DND-41 (cell line): ENCODE measurements at places on chromosomes 2 and 18.
A peak's percentile ranks its signal among the peaks of the same experiment; 100 is the strongest.

DNA sequence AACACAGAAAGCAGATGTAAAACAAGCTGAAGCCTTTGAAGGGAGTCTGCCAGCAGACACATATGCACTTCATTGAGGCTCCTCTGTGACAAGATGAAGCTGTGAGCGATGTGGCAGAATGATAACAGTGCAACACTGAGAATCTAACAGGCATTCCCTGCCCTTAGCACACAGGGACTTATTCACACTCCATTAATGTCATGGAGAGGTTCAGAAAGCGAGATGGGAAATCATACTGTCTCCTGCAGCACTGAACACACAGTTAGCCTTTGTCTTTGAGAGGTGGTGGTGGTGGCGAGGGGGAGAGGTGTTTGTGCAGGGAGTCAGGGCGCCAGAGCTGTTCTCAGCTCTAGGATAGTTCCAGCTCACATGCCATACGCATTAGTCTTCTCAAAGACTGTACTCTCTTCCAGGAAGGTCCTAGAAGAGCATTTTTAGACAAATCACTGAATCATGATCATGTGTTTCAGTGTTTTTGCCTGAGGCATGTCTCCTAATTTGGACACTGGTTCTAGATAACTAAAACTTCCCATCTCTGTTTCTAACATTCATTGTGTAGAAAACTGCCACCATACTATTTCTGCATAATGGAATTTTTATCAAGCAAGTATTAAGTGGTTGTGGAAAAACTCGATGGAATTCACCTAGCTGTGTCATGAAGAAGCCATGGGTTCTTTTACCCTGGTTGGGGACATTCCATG, 93.5 kb upstream of the ITGB6 start:
- no peak overlapping the region for H3K4me3 ChIP-seq
- no peaks in the 10 kb centered on the region for H3K27me3 ChIP-seq
- H3K27ac ChIP-seq: no peak overlapping the region
- peaks cover 44% of the 10 kb centered on the region for H3K36me3 ChIP-seq

GRCh38 chr2:29000956-29001355, 19.9 kb downstream of the TOGARAM2 start:
- DNase-seq: no peak
- H3K27ac ChIP-seq: no peak overlapping the region
- no peaks in the 10 kb centered on the region for H3K36me3 ChIP-seq
- H3K27me3 ChIP-seq: no peaks in the 10 kb centered on the region
- H3K4me3 ChIP-seq: no peak overlapping the region

DNA sequence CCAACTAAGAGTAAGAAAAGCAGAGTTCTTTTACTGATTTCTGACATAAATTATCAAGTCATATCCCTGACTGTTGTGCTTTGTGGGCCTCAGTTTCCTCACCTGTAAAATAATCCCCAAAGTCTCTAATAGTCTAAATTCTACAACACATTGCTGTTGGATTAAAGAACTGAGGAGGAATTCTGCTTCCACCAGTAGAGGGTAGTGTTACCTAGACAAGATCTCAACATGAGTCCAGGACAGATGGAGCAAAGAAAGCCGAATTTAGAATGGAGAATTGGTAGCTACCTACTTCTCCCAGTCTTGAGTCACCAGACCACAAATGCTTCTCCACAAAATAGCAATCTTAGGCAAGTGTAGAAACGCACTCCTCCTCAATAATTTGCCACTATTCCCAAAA, 462.5 kb upstream of the FSHR start:
- DNase-seq: no peak
- no peaks in the 10 kb centered on the region for H3K36me3 ChIP-seq
- H3K27ac ChIP-seq: no peak overlapping the region
- H3K4me1 ChIP-seq: no peaks in the 10 kb centered on the region
- H3K27me3 ChIP-seq: no peaks in the 10 kb centered on the region

DNA sequence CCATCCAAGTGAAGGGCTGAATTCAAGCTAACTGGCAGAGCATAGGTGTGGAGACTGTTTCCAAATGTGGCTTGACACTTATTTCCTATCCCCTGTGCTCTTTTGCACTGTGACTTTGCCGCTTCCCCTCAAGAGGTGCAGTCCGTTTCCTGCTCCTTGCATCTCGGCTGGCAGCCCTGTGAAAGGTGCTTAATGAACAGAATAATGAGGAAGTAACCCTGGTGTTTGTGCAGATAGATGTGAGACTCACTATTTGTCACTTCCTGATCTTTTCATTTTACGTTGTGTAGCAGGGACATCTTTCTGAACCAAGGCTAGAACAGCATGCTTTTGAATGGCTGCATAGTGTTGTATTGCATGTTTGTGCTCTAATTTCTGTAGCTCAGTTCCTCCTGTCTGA, 60.8 kb downstream of the CEP192 start:
- H3K4me3 ChIP-seq: no peak overlapping the region
- peaks cover 100% of the 10 kb centered on the region for H3K36me3 ChIP-seq
- no peak overlapping the region for H3K27ac ChIP-seq
- H3K4me1 ChIP-seq: no peaks in the 10 kb centered on the region
- H3K27me3 ChIP-seq: no peaks in the 10 kb centered on the region

GRCh38 chr2:232480201-232481190, 7.1 kb downstream of the ECEL1 start:
- no peak for DNase-seq
- H3K4me3 ChIP-seq: no peak overlapping the region
- H3K36me3 ChIP-seq: no peaks in the 10 kb centered on the region
- no peaks in the 10 kb centered on the region for H3K4me1 ChIP-seq
- H3K27me3 ChIP-seq: no peaks in the 10 kb centered on the region

- no peaks in the 10 kb centered on the region for H3K4me1 ChIP-seq
- H3K4me3 ChIP-seq: no peak overlapping the region
- no peak overlapping the region for H3K27ac ChIP-seq
- no peaks in the 10 kb centered on the region for H3K27me3 ChIP-seq
- no peaks in the 10 kb centered on the region for H3K36me3 ChIP-seq
- DNase-seq: no peak
Measured at GRCh38 chr2:159895258-159896065, 97.5 kb upstream of the CD302 start.

- H3K4me3 ChIP-seq: no peak overlapping the region
- no peaks in the 10 kb centered on the region for H3K27me3 ChIP-seq
- no peaks in the 10 kb centered on the region for H3K36me3 ChIP-seq
- no peak for DNase-seq
- no peaks in the 10 kb centered on the region for H3K4me1 ChIP-seq
- no peak overlapping the region for H3K27ac ChIP-seq
Measured at GRCh38 chr2:145524303-145524702, 1004.4 kb upstream of the ZEB2 start.

GRCh38 chr18:58313491-58314032, 269.5 kb downstream of the NEDD4L start:
- no peaks in the 10 kb centered on the region for H3K27me3 ChIP-seq
- no peak for DNase-seq
- no peak overlapping the region for H3K4me3 ChIP-seq
- no peaks in the 10 kb centered on the region for H3K36me3 ChIP-seq
- H3K27ac ChIP-seq: no peak overlapping the region
- no peaks in the 10 kb centered on the region for H3K4me1 ChIP-seq

DNA sequence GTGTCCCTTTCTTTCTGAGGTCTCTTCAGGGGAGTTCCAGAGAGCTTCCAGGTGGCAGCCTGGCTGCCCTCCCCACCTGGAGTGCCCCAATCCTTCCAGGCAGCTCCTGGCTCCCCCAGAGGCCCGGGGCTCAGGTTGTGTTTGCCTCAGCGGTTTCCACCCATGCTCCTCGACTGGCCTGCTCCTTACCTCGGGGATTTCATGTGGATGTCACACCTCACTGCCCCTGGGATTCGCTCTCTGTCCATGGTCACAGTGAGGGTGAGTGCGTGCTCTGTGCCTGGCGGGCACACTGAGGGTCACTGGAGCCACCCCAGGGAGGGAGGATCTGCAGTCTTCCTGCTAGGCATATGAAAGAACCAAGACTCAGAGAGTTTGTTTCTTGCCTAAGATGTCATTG, 2.1 kb upstream of the TOGARAM2 start:
- H3K27ac ChIP-seq: no peak overlapping the region
- DNase-seq: no peak
- no peaks in the 10 kb centered on the region for H3K4me1 ChIP-seq
- H3K36me3 ChIP-seq: no peaks in the 10 kb centered on the region
- no peak overlapping the region for H3K4me3 ChIP-seq

GRCh38 chr2:238225911-238226697, 13.7 kb downstream of the HES6 start:
- H3K27ac ChIP-seq: no peak overlapping the region
- no peaks in the 10 kb centered on the region for H3K4me1 ChIP-seq
- H3K4me3 ChIP-seq: no peak overlapping the region
- DNase-seq: no peak
- peaks cover 10% of the 10 kb centered on the region for H3K27me3 ChIP-seq

DNA sequence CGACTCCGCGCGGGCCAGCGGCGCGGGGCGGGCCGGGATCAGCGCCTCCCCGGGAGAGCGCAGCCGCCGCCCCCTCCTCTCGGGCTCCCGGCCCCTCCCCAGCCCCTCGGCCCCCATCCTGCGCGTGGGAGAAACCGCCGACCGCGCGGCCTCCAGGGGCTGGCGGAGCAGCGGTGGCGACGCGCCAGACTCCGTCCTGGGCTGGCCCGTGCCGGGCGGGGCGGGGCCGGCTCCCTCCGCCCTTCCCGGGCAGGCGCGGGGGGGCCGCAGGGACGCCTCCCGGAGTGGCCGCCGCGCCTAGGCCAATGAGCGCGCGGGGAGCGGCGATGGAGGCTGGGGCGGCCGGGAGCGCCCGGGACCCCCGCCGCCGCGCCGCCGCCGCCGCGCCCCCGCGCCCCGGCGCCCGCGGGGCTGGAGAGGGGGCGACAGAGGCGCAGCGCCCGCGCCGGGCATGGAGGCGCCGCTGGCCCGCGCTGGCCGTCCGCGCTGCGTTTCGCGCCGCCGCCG, 49.1 kb downstream of the KCNIP3 start:
- H3K4me3 ChIP-seq: no peak overlapping the region
- H3K4me1 ChIP-seq: no peaks in the 10 kb centered on the region
- H3K27ac ChIP-seq: no peak overlapping the region
- DNase-seq: no peak

- no peaks in the 10 kb centered on the region for H3K4me1 ChIP-seq
- no peak overlapping the region for H3K27ac ChIP-seq
- no peaks in the 10 kb centered on the region for H3K27me3 ChIP-seq
- H3K4me3 ChIP-seq: no peak overlapping the region
- H3K36me3 ChIP-seq: no peaks in the 10 kb centered on the region
Measured at GRCh38 chr2:52613064-52613463, 1154.5 kb upstream of the CHAC2 start.

DNA sequence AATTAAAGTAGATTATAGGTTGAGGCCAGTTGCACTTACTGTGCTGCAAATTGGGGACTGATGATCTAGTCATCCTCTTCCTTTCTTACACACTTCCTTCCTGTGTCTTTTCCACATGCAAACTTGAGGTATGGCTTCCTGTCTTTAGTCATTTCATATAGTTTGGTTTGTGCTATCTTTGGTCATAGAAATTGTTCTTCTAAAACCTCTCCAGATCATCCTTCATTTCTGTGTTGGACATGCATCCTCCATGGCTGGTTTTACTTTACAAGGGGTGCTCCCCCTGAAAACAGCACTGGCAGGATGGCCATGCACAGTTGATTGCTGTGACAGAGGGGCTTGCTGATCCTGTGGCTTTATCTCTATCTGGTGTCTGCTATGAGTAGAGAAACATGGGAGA, 36.5 kb downstream of the MGAT5 start:
- H3K36me3 ChIP-seq: peaks cover 12% of the 10 kb centered on the region
- DNase-seq: peak; percentile 51
- peaks cover 47% of the 10 kb centered on the region for H3K4me1 ChIP-seq
- H3K27ac ChIP-seq: peak overlapping the region; percentile 75
- no peaks in the 10 kb centered on the region for H3K27me3 ChIP-seq

DNA sequence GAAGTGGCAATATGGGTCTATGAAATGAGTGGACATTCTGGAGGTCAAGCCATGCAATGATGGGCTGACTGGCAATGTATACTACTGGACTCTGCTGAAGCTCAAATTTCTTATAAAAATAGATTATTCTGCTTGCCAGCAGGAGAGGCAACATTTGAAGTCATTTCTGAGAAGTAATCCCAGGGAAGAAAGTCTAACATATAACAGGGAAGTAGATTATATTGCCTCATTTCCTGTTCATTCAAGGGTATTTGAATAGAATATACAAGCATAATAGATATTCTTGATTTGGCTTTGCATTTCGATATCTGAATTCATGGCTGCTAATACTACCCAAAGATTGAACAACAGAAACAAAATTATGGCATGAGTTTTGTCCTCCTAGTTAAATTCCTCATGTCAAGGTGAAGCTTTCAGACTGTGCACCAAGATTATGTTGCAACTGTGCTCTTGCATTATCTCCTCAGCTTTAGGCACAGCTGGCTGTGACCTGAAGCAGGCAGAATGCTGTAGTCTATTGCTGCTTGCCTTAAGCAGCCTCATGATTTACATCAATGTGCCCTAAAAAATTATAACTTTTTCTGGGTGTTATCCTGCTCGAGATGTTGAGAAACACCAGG, 13.3 kb upstream of the TMX3 start:
- no peak for DNase-seq
- H3K4me1 ChIP-seq: no peaks in the 10 kb centered on the region
- no peak overlapping the region for H3K27ac ChIP-seq
- H3K4me3 ChIP-seq: no peak overlapping the region

DNA sequence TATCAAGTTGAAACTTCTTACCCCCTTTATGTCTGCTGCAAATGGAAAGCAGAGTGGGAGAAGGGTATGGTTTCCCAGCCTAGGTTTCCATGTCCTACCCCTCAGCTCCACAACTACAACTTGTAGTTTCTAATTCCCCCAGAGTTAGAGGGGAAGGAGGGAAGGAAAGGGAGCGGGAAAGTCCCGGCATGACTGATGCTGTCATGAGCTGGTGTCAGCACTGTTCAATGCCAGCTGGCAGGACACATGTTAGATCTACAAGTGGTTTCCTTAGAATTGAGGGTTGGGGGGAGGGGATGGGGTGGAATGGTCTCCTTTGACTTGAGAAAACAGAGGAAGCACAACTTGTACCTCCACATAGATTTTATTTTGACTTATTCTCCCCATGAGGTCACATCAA, 194.0 kb downstream of the MBD2 start:
- no peak overlapping the region for H3K27ac ChIP-seq
- H3K36me3 ChIP-seq: no peaks in the 10 kb centered on the region
- no peak overlapping the region for H3K4me3 ChIP-seq
- no peak for DNase-seq
- no peaks in the 10 kb centered on the region for H3K4me1 ChIP-seq

- no peak for DNase-seq
- no peaks in the 10 kb centered on the region for H3K4me1 ChIP-seq
- no peaks in the 10 kb centered on the region for H3K36me3 ChIP-seq
- no peak overlapping the region for H3K27ac ChIP-seq
Measured at GRCh38 chr2:176114120-176114929, 2.3 kb upstream of the HOXD10 start.
